ENCODE measurements at places on chromosomes 3 and 15. TPM values are rescaled to one million over a fixed set of nuclear protein-coding genes. Genes with fewer than 3 reads are reported as not detected.

GRCh38 chr3:157127831-157128767 is 31.8 kb downstream of the CCNL1 start:
- DNase-seq = peak; percentile 81

- no peak for DNase-seq
Observed at GRCh38 chr15:27059610-27060202, 88.7 kb downstream of the GABRG3 start.

MYLK gene
- 16.8 TPM for total RNA-seq

GRCh38 chr15:33656168-33656567 is 312.1 kb upstream of the CHRM5 start:
- DNase-seq = no peak

DNA sequence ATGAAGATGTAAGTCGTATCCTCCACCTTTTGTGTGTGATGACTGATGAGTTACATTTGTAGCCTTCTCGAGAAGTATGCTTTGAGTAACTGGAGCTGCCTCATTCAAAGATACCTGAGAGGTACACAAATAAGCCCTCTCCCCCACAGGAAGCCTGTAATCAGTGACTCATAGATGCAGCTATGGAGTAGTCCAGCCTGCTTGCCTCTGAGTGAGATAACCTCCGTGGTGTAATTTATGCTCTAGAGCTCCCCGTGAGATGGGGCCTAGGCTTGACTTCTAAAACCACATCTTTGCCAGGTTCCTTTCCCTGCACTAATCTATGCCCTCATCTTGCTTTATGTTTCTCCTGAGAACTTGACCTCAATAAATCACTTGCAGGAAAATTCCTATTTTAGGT is 291.7 kb downstream of the SUCLG2 start:
- DNase-seq = no peak

CYP8B1 gene
- total RNA-seq = not detected

- DNase-seq = no peak
Observed at GRCh38 chr3:193114431-193115340, 126.3 kb upstream of the PLAAT1 start.

DNA sequence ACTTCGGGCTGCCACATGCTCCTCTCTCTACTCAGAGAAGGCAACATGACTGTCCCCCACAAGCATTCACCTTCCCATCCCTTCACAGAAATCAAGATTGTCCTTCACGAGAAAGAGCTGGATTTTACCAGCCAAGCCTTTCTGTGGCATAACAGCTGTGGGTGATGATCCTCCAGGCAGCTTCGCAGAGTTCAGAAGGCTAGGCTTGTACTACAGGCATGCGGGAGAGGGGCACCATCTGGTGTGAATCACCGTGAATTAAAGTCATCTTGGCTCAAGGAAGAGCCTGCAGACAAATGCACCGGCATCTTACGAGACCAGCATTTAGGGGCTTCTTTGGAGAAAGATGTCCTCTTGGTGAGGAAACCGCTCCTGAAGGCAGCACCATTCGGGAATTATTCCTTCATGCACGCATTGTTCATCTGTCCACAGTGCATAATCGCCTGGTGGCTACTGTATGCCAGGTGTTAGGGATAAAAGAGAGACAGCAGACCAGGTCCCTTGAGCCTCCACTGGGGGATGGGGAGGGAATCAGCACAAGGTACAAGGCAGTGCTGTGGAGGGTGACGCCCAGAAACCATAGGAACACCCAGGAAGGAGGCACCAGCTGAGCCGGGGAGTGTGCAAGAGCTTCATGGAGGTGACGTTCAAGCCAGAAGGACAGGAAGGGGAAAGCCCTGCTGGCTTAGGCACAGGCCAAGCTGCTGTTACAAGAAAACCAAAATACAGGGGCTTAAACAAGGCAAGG is 108.6 kb downstream of the TMEM266 start:
- DNase-seq = no peak

GRCh38 chr3:50189274-50189673 is 2.1 kb upstream of the GNAT1 start:
- DNase-seq = peak; percentile 76

DNA sequence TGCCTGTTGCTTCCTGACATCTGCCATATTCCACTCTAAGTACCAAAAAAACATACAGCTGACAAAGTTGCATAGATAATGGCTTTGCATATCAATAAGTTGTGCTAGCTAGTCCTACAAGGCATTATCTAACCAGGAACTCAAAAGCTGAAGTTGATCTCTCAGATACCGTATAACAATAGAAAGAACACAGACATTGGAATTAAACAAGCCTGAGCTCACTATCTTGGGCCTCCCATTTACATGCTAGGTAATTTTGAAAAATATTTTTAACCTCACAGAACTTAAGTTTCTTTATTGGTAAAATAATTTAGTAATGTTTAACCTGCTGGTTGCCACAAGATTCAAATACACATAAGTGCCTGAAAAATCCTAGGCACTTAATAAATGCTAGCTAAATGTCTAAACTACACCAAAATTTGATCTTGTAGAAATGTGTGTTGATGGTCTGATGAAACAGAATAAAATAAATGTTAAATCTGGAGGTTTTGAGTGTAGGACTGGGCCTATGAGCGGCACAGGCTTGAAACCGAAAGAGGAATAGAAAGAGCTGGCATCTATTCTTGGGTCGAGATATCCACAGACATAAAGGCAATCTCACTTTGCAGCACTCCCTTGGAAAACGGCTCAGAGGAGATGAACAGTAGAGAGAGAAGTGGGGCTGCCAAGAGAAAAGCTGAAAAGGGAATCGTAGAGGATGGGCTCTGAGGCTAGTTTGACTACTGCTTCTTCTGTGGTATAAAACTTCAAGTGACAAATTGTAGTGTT is 29.9 kb upstream of the TTC14 start:
- DNase-seq = no peak

SCN11A gene
- total RNA-seq = 0.09 TPM

DNA sequence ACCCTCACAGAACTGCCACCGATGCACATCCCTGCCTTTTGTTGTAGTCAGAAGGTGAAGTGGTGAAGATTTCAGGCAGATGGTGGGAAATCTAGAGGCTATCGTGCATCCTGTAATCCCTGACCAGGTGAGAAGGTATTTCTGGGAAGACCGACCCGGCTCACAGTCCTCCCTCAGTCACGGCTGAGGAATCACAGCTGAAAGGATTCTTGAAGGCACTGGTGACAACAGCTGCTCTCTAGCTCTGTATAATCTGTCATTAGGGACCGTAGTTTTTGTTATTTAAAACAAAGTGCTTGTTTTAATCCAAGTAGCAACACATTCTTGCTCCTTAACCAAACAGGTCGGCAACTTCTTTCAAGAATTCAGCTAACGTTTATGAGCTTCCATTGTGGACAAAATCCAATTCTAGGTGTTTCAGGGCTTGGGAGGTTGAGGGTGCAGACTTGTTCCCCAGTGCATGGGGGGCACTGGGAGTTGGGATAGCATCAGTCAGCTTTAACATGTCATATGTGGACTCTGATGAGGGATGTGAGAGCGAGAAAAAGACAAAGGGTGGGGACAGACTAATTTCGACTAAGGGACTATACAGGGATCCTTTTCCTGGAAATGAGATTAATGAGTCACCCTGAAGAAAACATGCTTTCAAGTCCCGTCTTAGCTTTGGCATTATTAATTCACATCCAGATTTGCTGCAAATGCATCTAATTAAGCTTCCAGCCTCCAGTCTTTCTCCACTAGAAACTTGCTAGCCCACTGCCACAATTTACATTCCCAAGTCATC is 141.0 kb upstream of the RASGRP1 start:
- DNase-seq = no peak

DNA sequence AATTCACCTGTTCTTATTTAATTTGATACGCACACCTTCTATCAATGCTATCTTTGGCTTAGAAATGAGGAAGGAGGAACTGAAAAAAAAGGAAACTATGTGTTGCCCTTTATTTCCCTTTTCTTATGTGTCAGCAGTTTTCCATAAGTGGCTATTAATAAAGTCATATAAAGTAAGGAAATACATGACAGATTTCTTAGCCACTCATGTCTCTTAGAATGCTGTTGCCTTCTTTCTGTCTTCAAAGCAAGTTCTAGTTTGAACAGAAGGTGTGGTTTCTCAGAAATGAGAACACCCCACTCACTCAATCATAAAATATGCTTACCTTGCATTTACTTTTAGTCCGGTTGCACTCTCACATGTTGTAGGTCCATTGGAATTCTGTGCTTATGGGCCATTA is 640.5 kb upstream of the GRM7 start:
- no peak for DNase-seq

ST8SIA2 gene
- 6.8 TPM for total RNA-seq

DNA sequence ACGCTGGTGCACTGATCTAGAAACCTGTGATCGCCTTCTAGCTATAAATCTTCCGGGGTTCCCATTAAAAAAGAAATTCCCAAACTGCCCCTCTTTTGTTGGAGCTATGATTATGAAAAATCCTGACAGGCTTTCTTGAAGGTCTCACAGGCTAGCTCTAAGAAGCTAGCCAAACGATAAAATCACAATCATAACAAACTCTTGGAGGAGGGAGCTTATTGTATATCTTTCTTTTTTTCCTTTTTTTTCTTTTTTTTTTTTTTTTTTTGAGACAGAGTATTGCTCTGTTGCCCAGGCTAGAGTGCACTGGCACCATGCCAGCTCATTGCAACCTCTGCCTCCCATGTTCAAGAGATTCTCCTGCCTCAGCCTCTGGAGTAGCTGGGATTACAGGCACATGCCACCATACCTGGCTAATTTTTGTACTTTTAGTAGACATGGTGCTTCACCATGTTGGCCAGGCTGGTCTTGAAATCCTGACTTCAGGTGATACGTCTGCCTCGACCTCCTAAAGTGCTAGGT is 72.0 kb downstream of the MYO1E start:
- peak; percentile 60 for DNase-seq

GRCh38 chr3:60220768-60221167 is 1030.5 kb downstream of the FHIT start:
- DNase-seq = no peak

GRCh38 chr3:88075497-88075896 is 16.4 kb downstream of the ZNF654 start:
- no peak for DNase-seq

SAMD7 gene
- total RNA-seq = not detected

GRCh38 chr3:55107187-55107586 is 179.3 kb upstream of the LRTM1 start:
- no peak for DNase-seq

DNA sequence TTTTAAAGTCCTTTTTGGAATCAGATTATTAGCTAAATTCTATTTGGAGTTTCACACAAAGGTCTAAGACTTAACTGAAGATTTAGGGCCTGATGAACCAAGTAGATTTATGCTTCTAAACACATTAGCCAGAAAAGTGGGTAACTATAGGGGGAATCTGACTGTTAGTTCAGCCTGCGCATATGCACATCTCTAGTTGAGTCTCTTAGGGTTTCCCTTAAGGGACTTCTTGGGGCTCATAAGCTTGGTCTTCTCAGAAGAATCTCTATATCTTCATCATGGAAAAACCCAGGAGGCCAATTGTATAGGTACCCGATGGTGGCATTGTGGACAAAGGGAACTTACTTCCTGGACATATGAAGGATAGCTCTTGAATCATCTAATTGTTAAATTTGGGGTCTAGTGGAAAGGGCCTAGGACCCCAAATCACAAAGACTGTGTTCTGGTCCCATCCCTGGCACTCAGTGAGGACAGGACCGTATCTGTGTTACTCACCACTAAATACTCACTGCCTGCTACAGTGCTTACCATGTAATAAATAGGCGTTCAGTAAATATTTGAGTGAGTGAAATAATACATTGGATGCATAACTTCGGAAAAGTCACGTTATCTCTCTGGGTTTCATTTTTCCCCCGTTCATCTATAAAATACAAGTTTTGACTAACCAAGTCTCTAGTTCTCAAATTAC is 17.0 kb downstream of the SELENOT start:
- no peak for DNase-seq

SI gene
- total RNA-seq = not detected

AMIGO3 gene
- not detected for total RNA-seq

DNA sequence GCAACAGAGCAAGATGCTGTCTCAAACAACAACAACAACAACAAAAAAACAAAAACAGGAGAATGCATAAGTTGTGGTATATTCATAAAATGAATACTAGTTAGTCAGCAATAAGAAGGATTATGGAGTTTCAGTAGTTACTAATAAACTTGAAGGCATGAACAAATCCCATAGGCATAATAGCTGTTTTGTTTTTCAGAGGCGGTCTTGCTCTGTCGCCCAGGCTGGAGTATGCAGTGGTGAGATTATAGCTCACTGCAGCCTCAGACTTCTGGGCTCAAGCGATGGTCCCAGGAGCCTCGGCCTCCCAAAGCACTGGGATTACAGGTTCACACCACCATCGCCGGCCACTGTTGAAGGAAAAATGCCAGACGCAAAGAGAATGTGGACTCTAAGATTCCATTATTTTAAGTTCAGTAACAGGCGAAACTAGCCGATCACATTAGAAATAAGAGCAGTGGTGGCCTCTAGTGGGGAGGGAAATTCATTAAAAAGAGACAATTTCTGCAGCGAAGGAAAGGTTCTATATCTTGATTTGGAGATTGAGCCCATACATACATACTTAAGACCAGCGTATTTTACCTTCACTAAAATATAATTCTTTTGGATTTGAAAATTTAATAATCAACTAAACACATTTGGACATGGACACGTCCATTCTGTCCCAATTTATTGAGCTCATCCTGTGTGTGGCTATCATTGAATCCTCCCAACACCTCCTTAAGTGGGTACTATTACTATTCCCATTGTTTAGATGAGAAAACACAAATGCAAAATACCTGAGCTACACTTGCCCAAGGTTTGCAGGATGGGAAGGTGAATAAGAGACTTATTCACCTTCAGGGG is 27.4 kb upstream of the HDAC11 start:
- DNase-seq = peak; percentile 32

LMAN1L gene
- 1.3 TPM for total RNA-seq

GRCh38 chr15:56017920-56018319 is 24.5 kb upstream of the NEDD4 start:
- DNase-seq = no peak

GRCh38 chr3:37132334-37132733 is 42.0 kb downstream of the LRRFIP2 start:
- no peak for DNase-seq

RTP3 gene
- not detected for total RNA-seq

GRCh38 chr3:194504146-194504545 is 17.3 kb upstream of the ATP13A3 start:
- DNase-seq = no peak

GRCh38 chr3:99534951-99535704 is 103.3 kb upstream of the COL8A1 start:
- no peak for DNase-seq

ISLR2 gene
- total RNA-seq = 3.1 TPM

MASP1 gene
- 245 TPM for total RNA-seq

CDC25A gene
- 3.6 TPM for total RNA-seq

DNA sequence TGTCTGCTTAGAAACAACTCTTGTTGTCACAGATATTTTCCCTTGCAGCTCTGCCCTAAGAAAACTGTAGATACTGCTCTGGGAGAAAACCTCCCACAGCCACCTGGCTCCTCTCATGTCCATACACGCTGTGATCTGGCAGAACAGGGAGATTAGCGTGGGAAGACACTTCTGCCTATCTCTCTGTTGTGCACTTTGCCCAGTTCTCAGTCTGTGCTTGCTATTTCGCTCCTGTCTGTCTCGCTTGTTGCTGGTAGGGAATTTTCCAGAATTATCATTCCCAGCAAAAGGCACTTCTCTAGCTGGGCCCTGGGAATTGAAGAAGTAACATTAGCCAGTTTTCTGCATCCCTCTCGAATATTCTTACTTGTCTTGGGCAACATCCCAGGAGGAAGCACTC is 8.1 kb upstream of the GATM start:
- peak; percentile 61 for DNase-seq

Measured in heart left ventricle (tissue), 16 donors.